Memory B cell (primary cell): ENCODE measurements at places on chromosomes 7 and 10.

- DNase-seq, result no peak
Observed at GRCh38 chr7:30245913-30246312, 38.5 kb upstream of the ZNRF2 start.

- no peak for DNase-seq
Observed at GRCh38 chr7:22117222-22117621, 171.5 kb upstream of the CDCA7L start.

DNA sequence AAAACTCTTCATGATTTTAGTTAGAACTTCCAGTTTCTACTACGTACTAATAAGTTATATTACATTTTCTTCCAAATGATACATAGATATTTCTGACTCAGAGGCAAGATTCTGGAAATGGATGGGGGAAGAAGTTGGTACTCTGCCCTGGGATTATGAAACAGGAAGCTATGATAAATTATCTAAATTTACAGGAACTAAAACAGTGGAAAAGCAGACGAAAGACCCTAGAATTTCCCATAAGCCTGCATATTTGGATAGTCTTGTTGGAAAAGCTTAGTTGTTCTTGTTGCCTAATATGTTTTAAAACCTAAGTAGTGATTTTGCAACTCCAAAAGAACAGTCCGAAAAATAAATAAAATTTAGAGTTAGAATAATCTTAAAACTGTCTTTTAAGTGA lies 21.8 kb downstream of the CFAP69 start:
- DNase-seq, result no peak

GRCh38 chr10:68081916-68082315 lies 6.8 kb upstream of the HERC4 start:
- DNase-seq, result no peak

GRCh38 chr10:116286626-116287200 lies 13.7 kb upstream of the GFRA1 start:
- DNase-seq, result no peak

DNA sequence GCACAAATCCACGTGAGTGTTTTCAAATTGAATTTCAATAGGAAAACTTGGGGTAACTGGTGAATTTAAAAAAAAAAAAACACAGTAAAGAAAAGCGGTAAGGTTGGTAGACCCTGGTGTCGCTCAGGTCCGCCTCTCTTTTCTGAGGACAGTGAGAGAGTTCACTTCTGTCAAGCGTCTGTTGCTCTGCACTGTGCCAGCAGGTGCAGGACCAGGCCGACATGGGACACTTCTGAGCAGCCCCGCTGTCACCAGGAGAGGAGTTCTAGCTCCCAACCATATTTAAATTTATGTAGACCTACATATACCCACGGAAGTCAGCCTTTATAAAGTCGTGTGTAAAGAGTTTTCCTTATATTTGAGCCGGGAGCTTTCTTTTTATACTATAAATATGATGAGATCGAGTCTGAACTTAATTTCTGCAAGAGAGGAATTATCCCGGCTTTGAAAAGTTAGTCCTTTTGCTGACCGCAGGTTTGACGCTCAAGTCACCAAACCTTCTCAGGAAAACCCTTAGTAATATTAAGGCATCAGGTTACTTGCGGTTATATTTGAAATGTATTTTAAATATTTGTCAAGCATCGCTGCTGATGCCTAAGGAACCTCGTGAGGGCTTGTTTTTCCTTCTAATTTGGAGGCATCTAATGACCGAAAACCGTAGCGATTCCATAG lies 531 bp downstream of the IKZF1 start:
- DNase-seq, result peak; percentile 52

DNA sequence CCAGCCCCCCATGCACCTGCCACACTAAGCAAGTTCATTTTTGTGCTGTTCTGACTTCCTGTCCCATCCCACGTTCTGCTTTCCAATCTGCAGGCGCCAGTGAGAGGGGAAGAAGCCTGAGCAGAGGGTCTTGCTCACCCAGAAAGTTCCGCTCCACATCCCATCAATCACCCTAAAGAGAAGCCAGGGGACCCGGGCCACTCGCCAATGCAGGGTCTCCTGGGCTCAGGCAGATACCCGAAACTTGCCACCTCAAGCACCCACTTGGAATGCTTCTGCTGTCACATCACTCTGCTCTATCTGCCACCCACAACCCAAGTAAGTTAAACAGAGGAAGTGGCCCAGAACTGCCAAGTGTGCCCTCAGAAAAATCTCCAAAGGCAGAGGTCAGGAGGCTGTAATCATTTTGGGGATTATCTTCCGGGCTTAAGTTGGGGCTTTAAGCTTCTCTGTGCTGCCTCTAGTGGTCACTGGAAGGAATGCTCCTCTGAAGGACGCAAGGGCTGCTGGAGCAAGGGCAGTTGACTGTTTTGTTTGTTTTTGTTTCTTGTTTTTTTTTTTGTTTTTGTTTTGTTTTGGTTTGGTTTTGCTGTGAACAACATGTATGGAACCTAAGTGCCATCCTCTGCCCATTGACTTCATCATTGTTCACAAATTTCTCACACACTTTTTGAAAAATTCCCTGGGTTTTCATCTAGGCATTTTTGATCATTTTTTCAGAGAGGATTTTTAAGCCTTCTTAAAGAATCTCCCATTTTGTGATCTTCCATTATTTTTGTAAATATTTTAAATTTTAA lies 25.5 kb downstream of the PRR15 start:
- DNase-seq, result no peak

GRCh38 chr7:157828881-157829280 lies 492.1 kb downstream of the DNAJB6 start:
- DNase-seq, result no peak

- DNase-seq, result no peak
Observed at GRCh38 chr7:129721068-129721467, 109.5 kb downstream of the NRF1 start.

- DNase-seq, result no peak
Observed at GRCh38 chr10:91034494-91035159, 113.7 kb upstream of the ANKRD1 start.

DNA sequence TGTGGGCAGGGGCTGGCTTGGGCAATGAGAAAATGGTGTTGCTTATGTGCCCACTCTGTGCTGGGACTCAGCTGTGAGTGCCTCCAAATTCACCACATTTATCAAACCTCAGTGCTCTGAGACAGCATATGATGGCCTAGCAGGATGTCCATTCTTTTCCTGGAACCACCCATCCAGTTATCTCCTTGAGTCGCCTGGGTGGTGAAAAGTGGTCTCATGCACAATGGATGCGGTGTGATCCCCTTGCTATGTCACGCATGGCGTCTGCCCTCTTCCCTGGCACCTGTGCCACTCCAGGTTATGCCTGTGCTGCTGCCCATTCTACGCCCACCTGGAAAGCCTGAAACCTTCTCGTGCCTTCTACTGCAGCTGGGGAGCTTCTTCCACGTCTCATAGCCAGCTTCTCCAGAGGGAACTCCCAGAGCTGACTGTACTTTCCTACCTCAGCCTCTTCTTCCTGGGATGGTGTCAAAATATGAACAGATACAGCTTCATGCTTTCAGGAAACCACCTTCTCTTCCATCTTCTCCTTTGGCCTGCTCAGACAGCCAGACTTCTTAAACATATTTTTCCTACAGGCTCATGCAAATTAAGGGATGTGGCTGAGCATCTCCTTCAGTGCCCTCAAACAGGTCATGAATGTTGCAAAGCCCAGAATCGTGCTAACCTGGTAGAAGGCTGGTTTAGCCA lies 147.3 kb downstream of the PFKFB3 start:
- DNase-seq, result no peak

GRCh38 chr7:80770061-80770460 lies 131.6 kb downstream of the CD36 start:
- DNase-seq, result no peak

GRCh38 chr7:77354484-77354883 lies 61.7 kb downstream of the GSAP start:
- no peak for DNase-seq

- DNase-seq, result no peak
Observed at GRCh38 chr7:2109251-2109872, 123.4 kb downstream of the MAD1L1 start.

- DNase-seq, result no peak
Observed at GRCh38 chr10:61890430-61890829, 11.1 kb upstream of the ARID5B start.

DNA sequence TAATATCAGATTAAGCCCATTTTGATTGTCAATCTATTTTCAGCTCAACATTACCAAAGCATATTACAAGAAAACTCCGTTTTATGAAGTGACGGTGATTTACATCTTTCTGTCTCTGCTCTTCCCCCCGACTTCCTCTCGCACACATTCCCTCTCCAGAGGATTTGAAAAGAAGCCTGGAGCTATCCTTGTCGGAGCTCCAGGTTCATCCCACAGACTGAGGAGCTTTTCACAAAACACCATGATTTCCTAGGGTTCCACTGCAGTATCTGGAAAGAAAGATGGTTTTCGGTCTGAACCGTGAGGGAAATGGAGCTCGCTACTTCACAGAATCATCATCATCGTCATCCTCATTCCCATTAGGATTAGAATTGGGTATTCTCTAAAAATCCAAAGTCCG lies 655.5 kb upstream of the MGMT start:
- no peak for DNase-seq

DNA sequence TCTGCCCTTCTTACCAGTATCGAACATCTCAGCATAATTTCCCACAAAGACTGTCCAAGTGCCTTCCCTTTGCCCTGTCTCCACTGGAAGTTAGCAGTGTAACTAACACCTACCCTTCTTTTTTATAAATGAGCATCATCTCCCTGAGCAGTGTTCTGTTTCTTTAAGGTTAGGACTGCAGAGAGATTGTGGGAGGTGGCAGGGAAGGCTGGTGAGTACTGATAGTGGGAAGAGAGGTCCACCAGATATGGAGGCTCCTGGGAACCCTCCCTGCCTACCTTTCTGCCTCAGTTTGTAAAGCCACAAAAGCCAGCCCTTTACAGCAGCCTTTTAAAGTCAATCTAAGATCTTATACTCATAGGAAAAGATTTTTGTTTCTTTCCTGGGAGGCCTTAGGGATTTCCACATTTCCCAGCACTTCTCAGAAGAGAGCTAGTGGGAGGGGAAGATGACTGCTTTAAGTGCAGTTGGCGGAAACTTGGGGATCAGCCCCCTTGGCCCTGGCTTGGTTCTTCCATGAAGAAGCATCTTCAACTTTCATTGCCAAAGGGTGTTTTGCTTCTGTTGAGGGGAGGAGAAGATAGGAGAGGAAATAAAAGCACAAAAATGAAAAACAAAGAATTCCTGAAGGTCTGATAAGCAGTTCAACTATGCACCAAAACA lies 36.6 kb upstream of the CALD1 start:
- no peak for DNase-seq

GRCh38 chr10:12649012-12649584 lies 299.8 kb downstream of the CAMK1D start:
- DNase-seq, result no peak

DNA sequence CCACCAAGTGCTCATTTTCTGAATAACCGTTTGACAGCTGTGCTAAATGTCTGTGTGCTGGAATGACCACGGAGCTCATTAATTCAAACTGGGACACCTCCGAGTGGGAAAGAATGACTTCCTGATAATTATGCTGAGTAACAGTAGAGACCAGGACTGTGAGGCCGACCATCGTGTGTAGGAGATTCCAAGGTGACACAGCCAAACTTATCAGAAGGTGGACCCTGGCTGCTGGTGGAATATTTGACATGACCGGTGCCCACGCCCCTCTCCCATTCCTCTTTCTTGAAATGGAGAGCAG lies 400.0 kb downstream of the PTPRN2 start:
- no peak for DNase-seq

- DNase-seq, result no peak
Observed at GRCh38 chr7:50690541-50691011, 92.1 kb downstream of the GRB10 start.

DNA sequence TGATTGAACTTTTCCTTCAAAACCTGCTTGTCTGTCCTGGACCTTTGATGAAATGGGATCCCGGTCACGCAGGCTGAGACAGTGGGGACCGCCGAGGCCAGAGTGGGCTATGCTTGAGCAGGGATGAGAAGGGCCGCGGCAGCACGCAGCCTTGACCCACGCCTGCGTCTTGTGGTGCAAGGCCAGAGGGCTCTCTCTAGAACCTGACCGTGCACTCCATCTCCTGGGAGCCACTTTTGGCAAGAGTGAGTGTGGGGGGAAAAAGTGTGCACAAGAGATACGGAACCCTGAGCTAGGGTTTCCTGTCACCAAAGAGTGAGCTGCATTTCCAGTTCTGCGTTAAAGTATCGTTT lies 42.4 kb downstream of the WIPI2 start:
- DNase-seq, result no peak

DNA sequence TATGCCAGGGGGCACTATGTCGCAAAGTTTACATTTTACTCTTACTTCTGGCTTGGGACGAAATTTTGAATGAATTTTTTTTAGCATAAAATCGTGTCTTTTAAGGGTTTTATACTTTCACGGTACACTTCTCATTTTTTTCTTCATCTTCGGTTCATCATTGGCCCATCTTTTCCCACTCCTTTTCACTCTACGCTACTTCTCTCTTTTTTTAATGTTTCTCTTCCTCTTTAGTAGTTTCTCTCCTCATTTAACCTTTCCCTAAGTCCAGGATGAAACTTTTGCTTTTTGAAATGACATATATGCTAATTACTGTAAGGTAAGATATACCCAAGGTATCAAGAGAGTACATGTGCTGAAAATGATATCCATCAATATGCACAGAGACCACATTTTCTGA lies 39.5 kb downstream of the C7orf33 start:
- no peak for DNase-seq

- DNase-seq, result no peak
Observed at GRCh38 chr7:107712025-107712424, 31.9 kb upstream of the CBLL1 start.

DNA sequence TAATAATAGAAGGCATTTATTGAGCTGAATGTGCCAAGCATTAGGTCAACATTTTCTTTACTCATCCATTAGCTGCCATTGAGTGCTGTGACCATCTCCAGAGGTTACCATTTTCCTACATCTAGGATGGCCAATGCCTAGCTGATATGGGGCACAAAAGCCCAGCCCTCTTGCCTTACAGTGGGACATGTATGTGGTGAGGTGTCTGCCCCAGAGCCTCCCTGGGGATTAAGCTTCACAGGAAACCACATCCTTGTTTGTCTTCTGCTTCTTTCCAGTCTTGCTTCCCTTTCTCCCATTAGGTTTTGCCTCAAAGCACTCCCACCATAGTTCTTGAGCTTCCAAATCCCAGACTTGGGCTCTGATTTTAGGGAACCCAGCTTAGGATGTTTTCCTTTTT lies 258.7 kb downstream of the SORCS3 start:
- no peak for DNase-seq

DNA sequence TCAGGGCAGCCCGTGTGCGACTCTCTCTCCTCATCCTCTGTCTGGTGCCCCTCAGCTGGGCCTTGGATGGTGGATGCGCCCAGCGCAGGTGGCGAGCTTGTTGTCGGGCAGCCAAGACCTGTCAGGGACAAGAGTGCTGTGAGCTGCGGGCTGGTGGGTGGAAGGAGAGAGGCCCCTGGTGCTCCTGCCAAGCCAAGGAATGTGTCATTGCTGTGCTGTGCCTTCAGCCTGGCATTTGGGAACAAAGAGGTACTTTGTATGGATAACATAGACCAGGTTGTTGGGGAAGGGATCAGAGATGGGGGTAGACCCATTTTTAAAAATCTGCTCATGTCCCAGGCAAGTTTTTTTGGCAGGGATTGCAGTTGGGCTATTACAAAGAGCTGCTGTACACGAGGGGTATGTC lies 120.9 kb downstream of the PKD1L1 start:
- DNase-seq, result no peak
